ENCODE measurements at places on chromosomes 6 and 20.

GRCh38 chr20:25237610-25238318 is 10.1 kb upstream of the PYGB start:
- DNase-seq = no peak

DNA sequence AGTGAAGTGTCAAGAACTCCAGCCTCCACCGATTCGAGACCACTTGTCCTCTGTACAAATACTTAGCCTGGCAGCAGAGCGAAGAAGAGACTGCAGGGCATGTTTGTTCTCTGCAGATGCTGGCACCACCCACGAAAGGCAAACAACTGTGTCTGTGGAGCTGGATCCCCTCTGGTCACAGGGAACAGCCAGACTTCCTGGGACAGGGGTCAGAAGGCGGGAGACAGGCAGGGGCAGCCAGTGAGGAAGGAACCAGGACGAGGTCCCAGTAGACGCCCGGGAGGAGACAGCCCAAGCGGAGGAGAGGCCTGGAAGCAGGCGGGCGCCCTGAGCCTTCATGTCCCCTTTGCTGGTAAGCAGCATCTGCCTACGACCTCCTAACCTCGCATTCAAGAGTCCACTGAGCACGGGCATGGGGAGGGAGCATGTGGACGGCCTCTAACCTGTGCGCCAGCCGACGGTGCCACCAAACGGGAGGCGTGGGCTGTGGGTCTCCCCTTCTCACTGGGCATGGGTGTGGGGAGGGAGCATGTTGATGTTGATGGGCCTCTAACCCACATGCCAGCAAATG is 265.5 kb downstream of the DLL1 start:
- DNase-seq = no peak

DNA sequence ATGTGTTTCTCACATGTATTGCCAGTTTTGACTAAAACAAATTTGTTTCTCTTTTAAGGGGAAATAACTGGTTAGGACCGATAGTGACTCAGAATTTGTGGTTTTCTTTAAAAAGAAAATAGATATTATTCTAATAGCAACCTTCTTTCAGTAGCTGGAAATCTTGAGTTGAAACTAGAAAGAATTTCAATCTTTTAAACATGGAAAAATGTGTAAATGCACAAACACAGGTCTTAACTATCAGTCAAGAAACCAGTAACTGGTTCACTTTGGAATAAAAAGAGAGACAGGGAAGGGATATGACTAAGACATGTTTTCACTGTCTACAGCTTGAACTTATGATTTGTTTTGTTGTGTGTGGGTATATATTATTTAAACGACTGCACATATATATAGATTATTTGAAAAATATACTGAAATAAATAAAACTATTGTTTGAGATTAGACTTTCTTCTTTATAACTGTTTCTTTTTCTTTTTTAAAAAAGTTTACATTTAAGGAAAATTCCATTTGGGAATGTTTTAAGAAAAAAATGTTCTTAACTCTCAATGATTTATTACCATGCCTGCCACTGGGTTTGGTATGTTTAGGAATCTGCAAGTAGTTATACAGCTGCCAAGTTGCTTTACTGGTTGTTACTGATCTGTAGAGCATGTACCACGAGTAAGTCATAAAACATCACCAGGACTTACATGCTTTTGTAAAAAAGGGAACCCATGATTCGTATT is 753.3 kb upstream of the MARCKS start:
- no peak for DNase-seq

DNA sequence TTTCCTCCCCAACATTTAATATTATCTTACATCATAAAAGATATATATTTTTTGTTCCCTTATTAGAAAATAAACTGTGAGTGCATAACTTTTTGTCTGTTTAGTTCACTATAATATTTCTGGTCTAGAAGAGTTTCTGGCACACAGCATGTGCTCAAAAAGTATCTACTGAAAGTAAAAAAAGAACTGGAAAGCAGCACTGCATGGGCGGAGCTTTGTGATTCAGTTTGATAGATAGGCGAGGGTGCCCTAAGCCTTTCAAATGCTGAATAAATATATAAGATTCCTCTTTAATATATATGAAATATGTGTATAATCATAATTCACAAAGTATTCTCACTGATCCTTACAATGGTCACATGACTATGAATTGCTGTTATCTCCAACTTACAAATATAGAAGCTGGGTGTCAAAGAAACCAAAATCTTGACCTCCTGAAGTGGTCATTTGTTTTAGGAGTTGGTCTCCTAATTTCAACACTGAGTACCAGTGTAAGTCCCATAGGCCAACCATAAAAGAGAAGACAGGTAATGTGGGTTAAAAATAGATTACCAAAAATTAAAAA is 50.8 kb downstream of the OR2B2 start:
- DNase-seq = no peak

DNA sequence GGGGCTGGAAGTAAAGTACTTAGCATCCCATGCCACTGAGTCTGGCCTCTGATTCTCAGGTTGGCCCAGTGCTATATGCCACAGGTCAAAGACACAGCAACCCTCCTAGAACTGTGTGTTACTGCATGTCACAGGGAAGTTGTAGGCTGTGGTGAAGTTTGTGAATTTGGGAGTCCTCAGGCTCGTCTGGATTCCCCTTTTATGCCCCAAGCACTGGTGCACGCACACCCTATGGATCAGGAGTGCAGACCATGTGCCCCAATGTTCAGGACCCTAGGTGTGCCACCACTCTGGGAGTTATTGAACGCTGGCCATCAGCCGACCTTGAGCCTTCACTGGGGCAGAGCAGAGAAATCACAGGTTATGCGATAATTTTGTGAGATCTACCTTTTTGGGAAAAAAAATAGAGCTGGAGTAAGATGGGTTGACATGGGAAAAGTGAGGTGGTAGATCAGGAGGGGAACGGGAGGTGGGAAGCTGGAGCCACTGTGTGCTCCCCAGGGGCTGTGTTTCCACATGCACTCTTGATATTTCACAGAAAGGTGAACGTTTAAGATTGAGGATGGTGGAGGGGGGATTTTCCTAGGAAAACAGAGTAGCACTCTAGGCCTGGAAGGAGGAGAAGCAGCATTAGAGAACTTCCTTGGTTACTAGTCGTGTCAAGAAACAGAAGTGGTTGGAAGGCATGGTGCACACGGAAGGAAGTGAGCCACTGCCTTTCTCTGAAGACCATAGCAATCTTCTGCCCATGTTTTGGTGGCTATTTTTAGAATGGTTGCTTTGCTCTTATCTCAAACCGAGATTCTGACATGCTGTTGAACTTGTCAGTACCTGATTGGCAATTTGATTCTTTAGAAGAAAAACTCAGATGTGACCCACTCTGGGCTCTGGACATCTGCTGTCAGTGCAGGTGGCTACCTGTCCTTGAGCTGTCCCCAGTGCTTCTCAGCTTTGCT is 44.1 kb downstream of the DUSP22 start:
- no peak for DNase-seq

DNA sequence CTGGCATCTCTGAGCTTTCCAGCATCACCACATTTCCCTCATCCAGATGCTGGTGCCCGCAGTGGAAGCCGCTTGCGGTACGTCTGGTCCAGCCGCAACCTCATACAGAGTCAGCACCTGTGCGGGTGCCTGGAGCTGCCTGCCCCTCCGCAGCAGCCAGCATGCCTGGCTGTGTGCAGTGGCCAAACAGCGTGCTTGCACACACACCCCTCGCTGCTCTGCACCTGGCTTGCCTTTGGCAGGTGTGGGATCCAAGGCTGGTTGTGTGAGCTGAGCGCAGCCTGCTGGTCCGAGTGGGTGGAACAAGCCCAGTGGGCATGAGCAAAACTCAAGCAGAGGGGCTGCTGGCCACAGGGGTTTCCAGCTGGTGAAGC is 3.1 kb upstream of the HINT3 start:
- DNase-seq = no peak

- no peak for DNase-seq
Measured at GRCh38 chr20:47146686-47147085, 209.8 kb downstream of the ZMYND8 start.

DNA sequence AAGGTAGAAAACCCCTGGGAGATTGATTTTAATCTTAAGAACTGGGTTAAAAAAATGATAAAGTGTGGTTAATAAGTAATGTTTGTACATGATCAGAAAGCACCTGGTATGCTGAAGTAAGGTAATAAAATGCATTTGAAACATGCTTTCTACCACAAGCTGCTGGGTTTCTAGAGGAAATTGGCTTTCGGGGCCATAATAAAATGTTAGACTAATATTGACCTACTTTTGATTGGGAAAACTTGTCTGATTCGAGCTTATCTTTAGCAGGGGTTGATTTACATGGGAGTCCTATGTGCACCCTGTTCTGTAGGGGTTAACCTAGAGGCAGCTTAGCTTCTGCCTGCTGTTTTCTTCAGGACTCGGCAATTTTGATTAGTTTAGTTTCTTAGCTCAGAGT is 50.5 kb downstream of the CRYBG1 start:
- no peak for DNase-seq
